ENCODE measurements at places on chromosomes 2 and 18. TPM values are rescaled to one million over a fixed set of nuclear protein-coding genes. Genes with fewer than 3 reads are reported as not detected.

GRCh38 chr18:78102135-78102534 is 852.5 kb downstream of the GALR1 start:
- DNase-seq = no peak

DNA sequence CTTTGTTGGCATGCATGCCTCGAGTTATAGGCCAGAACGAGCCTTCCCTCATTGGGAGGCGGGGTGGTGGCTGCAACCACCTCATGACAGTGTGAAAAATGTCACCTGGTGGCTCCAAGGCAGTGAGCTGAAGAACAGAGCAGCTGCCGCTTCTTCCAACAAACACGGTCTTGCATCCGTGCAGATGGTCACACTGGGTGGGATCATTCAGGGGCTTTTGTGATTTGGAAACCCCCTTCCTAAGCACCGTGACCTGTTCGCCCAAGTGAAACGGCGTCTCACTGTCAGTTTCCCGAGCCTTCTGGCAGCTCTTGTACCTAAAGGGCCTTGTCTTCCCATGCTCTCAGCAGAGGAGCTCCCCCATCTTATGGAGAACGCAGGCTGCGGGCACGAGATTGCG is 159.7 kb downstream of the NAPG start:
- DNase-seq = no peak

- DNase-seq = no peak
Measured at GRCh38 chr2:27729198-27729597, 42.3 kb upstream of the MRPL33 start.

DNA sequence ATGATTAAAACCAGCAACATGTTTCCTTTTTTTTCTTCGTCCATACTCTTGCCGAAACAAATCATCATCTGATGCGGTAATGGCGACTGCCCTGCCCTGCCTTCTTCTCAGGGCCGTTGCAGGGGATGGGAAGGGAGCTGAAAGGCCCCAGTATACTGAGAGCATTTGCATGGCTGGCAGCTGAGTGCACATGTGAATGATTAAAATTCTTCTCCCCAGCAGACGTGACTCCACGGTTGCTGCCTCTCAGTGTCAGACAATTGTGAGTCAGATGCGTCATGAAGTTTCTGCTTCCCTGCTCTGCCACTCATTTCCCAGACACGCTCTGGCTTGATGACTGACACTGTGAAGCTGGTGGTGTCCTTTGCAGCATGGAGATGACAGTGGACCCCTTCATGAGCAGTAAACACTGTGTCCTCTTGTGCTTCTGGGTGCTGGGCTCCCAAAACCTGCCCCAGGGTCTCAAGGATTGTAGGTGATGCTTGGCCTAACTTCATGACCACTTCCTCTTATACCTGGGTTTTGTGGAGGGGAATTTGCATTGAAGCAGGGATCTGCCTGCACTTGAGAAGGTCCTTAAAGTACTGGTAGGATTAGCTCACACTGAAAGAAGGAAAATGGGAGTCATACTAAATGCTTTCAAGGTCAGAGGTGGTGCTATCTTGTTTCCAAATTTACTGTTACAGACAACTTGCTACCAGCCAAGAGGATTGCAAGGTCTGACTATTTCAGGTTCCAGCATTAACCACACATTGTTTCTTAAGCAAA is 222.5 kb upstream of the COPS8 start:
- peak; percentile 78 for DNase-seq

DNA sequence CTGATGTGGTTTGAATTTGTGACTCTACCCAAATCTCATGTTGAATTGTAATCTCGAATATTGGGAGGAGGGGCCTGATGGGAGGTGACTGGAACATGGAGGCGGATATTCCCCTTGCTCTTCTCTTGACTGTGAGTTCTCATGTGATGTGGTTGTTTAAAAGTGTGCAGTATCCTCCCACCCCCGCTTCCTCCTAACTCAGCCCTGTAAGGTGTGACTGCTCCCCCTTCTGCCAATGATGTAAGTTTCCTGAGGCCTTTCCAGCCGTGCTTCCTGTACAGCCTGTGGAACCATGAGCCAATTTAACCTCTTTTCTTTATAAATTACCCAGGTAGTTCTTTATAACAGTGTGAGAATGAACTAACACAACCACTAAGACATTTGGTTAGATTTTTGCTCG is 458.4 kb downstream of the THSD7B start:
- DNase-seq = no peak

- no peak for DNase-seq
Measured at GRCh38 chr2:116706396-116706795, 1108.1 kb upstream of the DDX18 start.

DNA sequence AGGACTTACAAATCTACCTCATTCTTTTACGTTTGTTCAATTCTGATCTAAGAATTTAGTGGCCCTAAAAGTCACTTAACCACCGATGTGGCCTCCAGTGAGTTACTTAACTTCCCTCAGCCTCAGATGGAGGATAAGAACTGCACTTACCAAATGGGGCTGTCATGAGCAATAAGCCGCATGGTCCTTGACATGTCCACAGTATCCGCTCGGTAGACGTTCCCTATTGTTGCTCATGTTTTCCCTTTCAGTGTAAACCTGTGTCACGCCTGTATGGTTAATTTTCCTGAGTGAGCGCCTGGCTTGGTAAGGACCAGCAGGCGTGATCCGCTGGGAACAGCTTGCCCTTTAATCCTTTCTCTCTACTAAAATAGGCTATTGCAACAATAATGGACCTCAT is 20.3 kb downstream of the SEC11C start:
- DNase-seq = no peak

GRCh38 chr2:163182764-163183354 is 344.3 kb upstream of the KCNH7 start:
- DNase-seq = peak; percentile 52

- DNase-seq = no peak
Measured at GRCh38 chr18:25898965-25899364, 191.4 kb downstream of the SS18 start.

- no peak for DNase-seq
Measured at GRCh38 chr2:196918927-196919326, 7.6 kb downstream of the PGAP1 start.

DNA sequence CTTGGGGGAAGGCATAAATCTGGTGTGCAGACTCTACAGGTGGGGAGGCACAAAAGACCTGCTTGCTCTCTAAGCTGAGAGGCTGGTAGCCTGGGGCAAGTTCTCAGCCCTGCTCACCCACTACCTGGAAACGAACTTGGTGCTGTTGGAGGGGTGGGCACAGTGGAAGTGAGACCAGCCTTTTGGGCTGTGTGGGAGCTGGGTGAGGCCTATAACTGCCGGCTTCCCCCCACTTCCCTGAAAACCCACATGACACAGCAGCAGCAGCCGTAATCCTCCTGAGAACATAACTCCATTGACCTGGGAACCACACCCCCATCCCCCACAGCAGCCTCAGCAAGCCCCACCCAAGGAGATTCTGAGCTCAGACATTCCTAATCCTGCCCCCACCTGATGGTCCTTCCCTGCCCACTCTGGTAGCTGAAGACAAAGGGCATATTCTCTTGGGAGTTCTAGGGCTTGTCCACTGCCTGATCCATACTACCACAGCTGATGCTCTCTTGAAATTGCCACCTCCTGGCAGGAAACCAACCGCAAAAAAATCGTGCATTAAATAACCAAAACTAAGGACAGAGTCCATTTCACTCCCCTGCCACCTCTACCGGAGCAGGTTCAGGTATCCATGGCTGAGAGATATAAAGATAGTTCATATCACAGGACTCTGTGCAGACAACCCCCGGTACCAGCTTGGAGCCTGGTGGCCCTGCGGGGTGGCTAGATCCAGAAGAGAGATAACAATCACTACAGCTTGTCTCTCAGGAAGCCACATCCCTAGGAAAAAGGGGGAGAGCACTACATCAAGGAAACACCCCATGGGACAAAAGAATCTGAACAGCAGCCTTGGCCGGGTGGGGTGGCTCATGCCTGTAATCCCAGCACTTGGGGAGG is 178.1 kb downstream of the NDUFA10 start:
- DNase-seq = no peak

DNA sequence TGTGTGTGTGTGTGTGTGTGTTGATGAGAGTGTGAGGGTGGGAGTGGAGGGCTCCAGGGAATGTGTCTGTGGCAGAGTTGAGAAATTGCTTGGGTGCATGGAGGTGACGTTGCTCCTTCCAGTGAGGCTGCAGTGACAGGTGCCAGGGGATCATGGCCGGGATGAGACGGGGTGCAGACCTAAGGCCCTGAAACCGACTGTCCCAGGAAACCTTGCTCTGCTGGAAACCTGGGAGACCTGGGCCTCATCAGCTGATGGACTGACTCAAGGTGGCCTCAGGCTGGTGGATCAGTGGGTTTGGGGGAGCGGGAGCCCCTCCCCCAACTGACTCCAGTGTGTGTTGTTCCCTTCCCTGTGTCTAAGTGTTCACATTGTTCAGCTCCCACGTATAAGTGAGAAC is 56.6 kb downstream of the INHBB start:
- no peak for DNase-seq

DNA sequence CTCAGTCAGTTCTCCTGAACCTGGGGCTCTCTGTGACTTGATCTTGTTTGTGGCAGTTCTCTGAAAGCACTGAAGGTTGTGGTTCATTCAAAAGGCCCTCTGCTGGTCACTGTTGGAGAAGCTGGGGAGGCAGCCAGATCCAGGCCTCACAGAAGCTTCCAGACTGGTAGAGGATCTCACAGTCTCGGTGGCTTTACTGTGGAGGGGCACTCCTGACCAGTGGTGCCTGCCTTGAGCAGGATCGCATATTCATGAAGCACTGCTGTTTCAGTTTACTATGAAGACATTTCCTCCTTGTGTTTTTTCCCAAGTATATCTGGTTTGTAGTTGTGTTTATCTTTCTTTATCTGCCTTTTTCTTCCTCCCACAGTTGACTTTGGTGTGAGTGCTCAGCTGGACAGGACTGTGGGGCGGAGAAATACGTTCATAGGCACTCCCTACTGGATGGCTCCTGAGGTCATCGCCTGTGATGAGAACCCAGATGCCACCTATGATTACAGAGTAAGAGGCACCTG is 133.9 kb downstream of the MAP4K4 start:
- peak; percentile 81 for DNase-seq

GRCh38 chr2:222375798-222376197 is 48.5 kb upstream of the SGPP2 start:
- no peak for DNase-seq

- no peak for DNase-seq
Measured at GRCh38 chr2:113686537-113686936, 59.5 kb downstream of the RABL2A start.

GRCh38 chr2:219430633-219431615 is 3.7 kb upstream of the SPEG start:
- DNase-seq = peak; percentile 49

DNA sequence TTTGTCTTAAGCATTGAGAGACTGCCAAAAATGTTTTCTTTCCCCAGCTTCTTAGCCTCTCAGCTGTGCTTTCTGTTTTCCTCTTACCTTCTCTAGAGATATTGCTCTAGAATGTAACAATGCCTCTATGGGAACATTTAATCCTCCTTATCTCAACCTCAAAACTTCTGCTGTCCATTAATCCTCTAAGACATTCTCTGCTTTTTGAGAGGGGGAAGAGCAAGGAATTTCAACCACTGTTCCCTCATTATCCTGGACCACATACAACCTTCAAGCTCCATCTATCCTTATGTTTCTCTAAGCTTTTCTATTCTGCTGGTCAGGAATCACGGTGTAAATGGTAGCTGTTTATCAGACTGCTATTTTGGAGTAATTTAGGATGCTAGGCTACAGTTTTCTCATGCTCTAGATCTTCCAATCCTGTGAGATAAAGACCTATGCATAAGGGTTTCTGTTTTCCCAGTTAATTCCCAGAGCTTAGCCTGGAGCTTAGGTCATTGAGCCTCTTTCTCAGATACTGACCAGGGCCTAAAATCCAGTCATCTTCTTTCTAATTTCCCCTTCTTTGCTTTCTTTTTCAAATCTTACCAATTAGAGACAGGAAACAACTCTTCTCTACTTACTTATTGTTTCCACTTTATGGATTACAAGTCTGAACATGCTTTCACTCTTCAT is 282.0 kb downstream of the CALCRL start:
- no peak for DNase-seq

- DNase-seq = no peak
Measured at GRCh38 chr2:30223413-30223874, 7.9 kb upstream of the LBH start.

DNA sequence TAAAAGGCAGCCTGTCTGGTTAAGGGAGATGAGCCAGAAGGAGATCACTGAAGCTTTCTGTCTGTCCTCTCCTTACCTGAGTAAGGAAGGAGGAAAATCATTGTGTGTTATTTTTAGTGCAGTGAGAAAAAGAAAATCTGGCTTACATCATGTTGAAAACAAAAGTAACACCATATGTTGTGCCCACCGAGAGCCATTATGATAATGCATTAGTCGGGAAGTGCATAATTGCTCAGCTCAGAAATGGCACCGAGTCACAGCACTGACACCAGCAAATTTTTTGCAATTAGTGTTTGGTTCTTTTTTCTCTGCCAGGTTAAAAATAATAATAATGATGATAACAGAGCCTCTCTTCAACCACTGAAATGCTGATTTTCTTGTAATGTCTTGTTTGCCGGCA is 46.6 kb downstream of the HNMT start:
- DNase-seq = no peak

DNA sequence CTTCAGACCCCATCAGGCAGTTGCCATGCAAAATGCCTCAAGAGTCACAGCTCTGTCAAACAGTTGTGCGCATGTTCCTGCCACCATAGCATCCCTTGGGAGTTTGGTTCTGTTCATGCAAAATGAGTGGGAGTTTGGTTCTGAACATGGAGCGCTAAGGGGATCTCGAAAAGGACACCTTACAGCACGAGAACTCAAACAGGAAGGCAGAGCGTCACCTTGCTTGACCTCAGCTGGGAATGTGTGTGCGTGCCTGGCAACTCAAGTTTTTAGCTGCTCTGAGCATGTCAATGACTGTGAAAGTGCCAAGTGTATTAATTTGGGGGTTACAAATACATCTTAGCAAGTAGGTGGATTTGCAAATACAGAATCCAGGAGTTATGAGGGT is 16.6 kb downstream of the MALL start:
- DNase-seq = no peak

- DNase-seq = no peak
Measured at GRCh38 chr2:152549423-152549822, 167.8 kb downstream of the PRPF40A start.

GRCh38 chr2:226647621-226648518 is 151.8 kb downstream of the IRS1 start:
- no peak for DNase-seq

The TPRKB gene
- 54.8 TPM for total RNA-seq

The RIT2 gene
- not detected for total RNA-seq

The NTSR2 gene
- not detected for total RNA-seq

The CFAP53 gene
- 0.57 TPM for total RNA-seq

The LRP1B gene
- total RNA-seq = 0.36 TPM

The SLC19A3 gene
- 1.6 TPM for total RNA-seq

The ATOH8 gene
- total RNA-seq = 17.0 TPM

The BCL11A gene
- 0.09 TPM for total RNA-seq

The LAMA1 gene
- 30.1 TPM for total RNA-seq

The TPGS2 gene
- total RNA-seq = 115 TPM

The TUBA3E gene
- total RNA-seq = not detected
